Brain microvascular endothelial cell (primary cell): ENCODE measurements at places on chromosomes 7 and 10.
A peak's percentile ranks its signal among the peaks of the same experiment; 100 is the strongest.

- DNase-seq, result no peak
Measured at GRCh38 chr7:142808461-142808801, 37.7 kb downstream of the PRSS2 start.

- DNase-seq, result no peak
Measured at GRCh38 chr7:50146692-50147091, 53.6 kb upstream of the ZPBP start.

DNA sequence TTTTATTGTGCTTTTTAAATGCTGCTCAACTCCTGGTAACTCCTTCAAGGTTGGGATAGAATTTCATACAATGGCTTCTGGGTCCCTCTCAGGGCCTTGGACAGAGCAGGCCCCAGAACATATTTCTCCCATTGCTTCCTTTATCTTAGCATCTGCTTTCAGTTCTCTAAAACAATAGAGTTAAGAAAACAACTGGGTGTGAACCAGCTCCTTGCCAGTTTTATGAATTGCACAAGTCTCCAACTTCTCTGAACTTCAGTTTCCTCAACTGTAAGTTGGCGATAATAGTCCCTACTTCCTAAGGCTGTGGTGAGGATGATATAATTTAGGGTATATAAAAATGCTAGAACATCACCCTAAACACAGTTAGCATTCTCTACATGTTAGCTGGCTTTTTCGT is 77.0 kb upstream of the INHBA start:
- no peak for DNase-seq

DNA sequence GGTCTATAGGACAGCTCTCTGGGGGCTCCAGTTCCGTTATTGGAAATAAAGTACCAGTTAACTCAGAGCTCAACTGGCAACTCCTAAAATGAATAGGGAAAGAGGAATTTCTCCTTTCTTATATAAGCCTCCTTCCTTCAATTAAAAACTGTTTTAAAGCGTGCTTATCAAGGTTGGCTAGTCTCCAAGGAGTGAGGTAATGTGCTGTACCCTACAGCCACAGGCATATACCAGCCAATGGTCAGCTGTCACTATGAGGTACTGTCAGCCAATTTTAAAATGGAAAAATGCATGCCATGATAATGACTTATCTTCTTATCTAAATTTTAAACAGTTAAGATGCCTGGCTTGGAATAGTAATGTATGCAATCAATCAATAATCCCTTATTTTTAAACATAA is 76.2 kb downstream of the PLCE1 start:
- no peak for DNase-seq

DNA sequence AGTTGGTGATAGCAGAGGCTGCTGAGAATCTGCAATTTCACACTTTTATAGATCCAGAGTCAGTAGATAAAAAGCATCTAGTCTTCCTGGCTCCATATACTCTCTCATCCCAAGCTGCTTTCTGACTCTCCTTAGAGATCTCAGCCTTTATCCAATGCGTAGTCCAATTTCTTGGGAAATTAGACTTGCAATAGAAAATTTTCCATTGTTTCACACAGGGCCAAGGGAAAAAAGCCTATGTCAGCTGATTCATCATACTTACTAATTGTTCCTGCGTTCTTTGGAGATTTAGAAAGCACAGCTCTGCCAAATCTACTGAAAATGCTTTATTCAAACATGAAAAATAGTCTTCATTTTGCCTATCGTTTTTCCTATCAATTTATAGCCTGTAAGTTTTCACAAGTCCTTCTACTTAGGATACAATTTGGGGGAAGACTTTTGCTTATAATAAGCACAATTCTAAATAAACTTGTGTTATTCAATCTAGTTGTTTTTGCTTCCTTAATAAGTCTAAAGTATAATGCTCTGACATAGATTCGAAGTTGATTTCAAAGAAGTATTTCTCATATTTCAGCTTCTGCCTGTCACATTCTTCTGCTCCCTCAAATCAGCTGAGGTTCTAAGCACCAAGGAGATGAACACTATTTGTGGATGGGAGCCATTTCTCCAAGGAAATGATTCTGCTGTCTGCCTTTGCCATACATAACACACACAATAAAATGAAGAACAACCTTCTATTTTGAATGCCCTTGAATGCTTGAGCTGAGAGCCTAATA is 165.4 kb downstream of the ADAM12 start:
- no peak for DNase-seq

GRCh38 chr7:103541026-103541425 is 95.0 kb upstream of the SLC26A5 start:
- no peak for DNase-seq

DNA sequence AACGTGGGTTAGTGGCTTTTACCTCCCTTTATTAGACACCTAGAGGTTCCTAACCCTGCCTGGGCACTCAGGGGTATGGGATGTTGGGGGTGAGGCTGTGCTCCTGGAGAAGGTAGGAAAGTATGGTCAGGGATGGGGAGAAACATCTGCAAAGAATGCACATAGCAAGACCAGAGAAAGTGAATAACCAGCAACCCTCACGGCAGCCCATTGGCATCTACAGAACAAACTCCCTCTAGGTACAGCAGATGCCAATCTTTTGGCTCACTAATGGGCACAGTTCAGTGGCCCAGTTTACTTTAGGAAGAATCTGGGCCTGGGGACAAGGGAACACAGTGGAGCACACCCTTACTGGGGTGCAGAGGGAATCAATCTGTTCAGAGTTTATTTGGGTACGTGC is 143.9 kb downstream of the JAZF1 start:
- no peak for DNase-seq

DNA sequence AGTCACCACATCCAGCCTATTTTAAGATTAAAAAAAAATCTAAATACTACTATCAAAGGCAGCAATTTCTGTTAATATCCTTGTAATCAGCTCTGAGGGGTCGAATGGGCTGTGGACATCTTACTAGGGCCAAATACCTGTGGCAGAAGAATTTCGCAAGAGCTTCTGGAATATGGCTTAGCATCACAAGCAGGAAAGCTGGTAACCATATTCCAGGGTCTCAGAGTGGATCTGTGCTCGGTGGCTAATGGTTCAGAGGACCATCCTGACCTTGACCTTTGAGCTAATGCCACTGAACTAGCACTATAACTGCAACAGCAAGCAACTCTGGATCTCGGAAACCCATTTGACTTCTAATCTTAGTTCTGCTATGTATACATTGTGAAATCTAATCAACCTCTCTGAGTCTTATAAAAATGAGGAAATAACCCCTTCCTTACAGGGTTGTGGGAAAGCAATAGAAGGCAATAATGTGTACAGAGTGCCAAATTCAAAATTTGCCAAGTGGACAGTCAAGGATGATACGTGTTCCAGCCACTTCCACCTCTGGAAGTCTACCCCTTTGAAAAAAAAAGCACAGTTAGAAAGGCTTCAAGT is 65.5 kb downstream of the CYP26A1 start:
- DNase-seq, result no peak

GRCh38 chr7:53315981-53316380 is 280.5 kb downstream of the POM121L12 start:
- no peak for DNase-seq

GRCh38 chr10:124648738-124649137 is 95.4 kb downstream of the FAM53B start:
- peak; percentile 85 for DNase-seq

- no peak for DNase-seq
Measured at GRCh38 chr7:145599376-145599775, 517.2 kb upstream of the CNTNAP2 start.

DNA sequence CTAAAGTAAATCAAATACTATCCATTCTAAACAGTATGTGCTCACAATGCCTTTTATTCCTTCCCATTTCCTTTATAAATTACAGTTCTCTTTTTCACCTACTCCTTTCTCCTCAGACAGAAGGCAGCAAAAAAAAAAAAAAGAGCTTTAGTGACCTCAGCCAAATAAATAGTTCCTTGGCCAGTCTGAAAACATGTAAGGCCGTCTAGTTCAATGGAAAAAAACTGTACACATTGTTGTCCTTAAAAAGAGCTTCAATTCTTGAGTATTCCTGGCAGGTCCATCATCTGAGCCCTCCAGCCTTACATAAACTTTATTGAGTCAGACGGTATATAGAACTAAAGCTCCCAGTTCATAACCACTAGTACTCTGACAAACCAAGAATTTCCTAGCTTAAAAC is 185.4 kb downstream of the CACNA2D1 start:
- no peak for DNase-seq
